ENCODE measurements at places on chromosomes 4 and X.

DNA sequence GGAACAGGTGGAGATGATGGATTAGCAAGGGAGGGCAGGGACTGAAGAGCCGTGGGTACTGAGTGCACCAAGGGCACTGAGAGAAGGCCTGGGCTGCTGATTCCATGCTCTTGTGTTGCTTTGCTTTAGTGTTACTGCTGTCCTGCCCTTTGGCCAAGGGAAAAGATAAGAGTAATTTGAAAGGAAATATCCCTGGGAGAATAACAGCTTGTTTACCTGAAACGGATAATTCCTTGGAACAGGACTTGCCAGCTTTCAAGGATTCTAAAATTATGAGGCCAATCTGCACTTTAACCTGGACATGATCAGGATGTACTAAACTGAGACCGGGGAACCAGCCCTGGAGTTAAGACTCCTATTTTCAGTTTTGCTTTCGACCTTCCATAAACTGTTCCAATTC lies 20.4 kb downstream of the FAM9C start:
- DNase-seq = no peak

- no peak for DNase-seq
Observed at GRCh38 chrX:133660281-133660680, 245.0 kb upstream of the GPC4 start.

DNA sequence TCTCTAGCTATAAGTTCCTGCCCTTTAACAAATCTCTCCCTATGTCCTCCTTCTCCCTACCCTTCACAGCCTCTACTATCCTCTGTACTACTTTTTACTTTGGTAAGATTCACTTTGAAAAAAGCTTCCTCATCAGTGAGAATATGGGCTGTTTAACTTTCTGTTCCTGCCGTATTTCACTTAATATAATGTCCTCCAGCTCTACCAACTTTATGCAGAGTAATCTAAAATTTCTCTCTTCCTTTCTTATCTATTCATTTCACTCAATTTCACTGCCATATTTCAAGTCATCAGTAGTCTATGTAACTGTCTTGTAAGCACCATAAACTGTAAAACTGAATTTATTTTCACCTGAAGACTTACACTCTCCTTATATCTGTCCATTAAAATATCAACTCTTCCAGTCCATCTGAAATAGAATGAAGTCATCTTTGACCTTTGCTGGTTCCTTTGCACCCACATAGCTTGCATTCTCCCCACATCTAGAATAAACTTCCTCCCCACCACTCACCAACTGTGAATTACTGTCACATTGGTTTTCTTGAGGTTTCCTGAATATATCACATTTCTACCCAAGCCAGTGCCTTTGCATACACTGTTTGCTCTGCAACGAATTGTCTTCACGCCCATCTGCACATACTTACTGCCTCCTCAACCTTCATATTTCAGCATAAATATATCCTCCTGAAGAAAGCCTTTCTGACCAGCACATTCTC lies 54.6 kb downstream of the ARAP2 start:
- DNase-seq = no peak

DNA sequence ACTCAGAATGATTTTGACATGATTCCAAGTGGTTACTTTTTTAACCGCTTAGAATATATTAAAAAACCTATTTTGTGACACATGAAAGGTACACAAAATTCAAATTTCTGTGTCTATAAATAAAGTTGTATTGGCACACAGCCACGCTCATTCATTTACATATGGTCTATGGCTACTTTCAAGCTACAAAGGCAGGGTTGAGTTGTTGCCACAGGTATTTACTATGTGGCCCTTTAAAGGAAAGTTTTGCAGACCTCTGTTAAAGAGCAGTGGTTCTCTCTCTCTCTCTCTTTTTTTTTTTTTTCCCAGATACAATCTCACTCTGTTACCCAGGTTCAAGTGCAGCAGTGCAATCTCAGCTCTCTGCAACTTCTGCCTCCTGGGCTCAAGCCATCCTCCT lies 23.0 kb downstream of the GPM6B start:
- DNase-seq = no peak

GRCh38 chr4:147157860-147158701 lies 212.4 kb upstream of the TTC29 start:
- no peak for DNase-seq

DNA sequence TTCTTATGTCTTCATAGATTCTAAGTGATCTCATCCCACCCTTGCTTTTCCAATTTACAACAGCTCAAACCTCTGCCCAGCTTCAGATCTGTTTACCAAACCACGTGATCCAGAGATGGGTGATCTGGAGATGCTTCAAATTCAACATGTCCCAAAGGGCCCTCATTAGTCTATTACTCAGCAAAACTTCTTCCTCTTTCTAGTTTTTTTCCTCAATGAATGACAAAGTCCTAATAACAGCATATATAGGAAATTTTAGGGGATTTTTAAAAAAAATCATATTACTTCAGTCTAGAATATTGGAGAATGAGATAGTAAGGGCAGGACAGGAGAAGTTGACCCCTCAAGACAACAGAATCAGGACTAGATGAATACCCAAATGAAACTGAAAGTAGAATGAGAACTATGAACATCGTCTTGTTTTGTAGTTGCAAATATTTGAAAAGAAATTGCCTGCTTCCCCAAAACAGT lies 127.1 kb downstream of the CFAP299 start:
- no peak for DNase-seq

GRCh38 chr4:146478009-146478408 lies 43.7 kb downstream of the SLC10A7 start:
- DNase-seq = no peak

GRCh38 chr4:186939226-186939625 lies 215.6 kb upstream of the FAT1 start:
- DNase-seq = no peak
